EH (cell line): ENCODE measurements at places on chromosomes 3 and 15.
A peak's percentile ranks its signal among the peaks of the same experiment; 100 is the strongest.

DNA sequence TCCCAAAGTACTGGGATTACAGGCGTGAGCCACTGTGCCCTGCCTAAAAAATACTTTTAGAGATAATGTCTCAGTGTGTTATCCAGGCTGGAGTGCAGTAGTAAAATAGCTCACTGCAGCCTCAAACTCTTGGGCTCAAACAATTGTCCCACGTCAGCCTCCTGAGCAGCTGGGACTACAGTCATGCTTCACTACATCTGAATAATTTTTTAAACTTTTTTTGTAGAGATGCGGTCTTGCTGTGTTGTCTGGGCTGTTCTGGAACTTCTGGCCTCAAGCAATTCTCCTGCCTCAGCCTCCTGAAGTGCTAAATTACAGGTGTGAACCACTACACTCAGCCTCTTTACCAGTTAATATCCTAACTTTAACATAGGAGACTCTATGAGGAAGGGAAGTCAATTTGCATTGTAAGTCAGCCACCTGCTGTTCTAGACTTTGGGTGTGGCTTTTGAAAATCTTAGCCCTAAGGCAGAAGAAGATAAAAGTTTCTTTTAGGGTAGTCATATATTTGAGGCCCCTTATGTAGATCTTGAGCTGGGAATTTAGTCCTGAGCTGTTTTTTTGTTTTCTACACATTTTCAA is 78.2 kb upstream of the RASGRP1 start:
- DNase-seq = no peak

DNA sequence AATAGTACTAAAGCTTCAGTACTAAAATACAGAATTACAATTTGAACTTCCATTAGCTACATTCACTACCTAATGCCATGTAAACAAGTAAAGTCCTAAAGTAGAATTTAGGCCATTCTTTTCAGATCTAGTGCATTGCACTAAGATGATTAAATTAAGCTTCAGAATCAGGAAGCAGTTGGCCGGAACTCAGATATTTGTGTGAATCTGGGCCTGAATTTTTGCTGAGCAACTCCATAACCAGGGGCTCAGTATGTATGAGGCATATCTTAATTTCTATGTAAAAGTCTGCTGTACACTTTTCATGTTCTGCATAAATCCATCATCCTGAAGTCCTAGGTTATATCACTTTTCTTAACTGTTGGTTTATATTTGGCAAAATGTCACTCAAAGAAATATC is 246.4 kb downstream of the RBMS3 start:
- DNase-seq = no peak

DNA sequence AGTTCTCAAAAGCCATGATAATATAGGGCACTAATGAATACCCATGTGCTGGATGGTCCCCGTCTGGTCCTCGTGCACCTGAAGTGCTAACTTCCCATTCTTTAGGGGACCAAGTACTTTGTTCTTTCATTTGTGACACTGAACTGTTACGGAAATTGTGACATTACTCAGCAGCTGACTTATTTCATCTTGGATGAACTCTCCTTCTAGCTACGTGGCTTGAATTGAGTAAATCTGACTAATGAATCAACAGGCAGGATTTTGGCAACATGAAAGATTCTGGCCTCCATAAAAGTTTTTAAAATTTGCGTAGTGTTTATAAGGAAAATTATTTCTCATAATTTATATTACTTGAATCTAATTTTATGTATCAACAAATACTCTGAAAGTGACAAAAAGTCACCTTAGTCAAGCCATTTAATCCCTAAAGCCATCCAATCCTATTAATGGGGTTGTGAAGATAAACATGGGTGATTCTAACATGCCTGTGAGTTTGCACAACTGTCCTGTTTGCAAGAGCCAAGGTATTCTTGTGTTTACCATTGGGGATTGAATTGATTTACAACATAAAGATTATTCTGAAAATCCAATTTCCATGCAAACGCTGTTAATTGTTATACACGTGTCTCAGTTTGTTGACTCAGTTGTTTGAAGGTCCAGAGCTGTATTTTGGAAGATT is 119.9 kb downstream of the AGBL1 start:
- no peak for DNase-seq

DNA sequence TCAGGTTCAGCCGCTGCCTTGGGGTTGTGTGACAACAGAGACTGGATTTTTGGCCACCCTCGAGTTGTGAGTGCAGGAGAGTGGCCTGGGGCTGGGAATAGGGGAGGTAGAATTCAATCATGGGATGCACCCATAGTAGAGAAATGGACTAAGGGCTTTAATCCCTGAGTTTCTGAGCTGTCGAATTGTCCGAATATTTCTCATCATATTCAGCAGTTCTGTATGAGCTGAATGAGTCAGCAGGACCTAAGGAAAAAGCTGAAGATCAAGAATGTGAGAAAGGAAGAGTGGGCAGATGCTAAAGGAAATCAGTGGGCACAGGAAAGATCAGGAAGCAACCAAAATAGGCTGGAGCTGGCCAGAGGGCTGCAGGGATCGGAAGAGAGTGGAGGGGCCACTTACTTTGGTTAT is 44.4 kb upstream of the SACM1L start:
- DNase-seq = peak; percentile 96

DNA sequence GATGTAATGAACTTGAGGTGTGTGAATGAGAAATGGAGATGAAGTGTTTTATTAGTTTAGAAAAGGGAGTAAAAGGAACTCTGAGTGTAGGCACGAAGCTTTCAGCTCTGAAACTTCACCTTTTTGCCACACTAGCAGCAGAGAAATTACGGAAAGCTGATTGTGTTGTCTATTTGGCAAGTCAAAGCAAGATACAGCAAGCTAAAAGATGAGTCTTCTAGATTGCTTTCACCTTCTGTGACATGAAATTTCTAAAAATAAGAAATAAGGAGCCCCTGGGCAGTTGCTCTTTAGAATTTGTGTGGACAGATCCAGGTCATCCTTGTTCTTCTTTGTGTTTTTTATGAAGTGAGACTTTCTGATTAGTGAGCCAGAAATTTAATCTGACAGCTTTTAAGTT is 143.4 kb downstream of the FNDC3B start:
- no peak for DNase-seq

DNA sequence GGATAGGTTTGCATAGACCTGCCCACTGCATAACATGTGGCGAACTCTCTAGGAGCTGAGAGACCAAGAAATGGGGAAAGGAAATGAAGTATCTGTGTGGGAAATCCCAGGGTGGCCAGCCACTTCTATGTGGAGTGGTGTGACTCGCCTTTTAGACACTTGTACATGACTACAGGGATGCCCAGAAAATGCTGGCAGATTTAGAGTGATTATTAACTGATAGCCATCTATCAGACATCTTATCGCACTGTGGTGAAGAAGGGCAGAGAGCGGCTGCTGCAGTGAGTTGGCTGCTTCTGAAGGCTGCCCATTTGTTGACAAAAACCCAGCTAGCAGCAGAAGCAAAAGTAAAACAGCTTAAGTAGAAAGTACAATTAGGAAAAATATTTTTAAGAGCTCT is 18.1 kb upstream of the STAC start:
- DNase-seq = peak; percentile 62

DNA sequence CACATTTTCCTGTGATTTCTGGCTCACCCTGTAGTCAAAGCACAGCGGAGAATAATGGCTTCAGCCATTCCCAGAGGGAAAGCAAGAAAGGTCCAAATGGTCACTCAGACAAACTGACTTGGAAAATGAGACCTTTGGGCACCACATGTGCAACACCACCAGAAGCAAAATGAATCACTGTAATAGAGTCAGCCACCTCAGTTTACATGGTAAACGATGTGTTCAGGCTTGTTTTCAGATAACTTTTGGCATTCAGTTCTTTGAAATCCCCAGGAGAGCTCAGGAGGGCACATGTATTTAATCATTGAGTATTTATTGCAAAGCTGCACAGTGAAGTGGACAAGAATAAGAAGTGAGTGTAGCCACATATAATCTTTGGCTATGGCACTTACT is 38.4 kb upstream of the ALCAM start:
- DNase-seq = no peak

DNA sequence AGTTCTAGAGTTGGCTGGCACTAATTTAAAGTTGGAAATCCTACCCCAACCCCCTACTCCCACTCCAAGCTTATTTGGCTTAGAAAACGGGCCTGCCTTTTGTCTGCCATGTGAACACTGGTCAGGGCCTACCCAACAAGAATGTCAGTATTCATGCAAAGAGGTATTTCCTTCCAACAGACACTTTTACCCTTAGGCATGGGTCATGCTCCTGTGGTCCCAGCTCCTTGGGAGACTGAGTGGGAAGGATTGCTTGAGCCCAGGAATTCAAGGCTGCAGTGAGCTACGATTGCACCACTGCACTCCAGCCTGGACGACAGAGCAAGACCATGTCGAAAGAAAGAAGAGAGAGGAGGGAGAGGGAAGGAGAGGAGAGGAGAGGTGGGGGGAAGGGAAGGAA is 137.5 kb upstream of the LRTM1 start:
- DNase-seq = peak; percentile 48

GRCh38 chr3:12155828-12156227 is 2.9 kb downstream of the TIMP4 start:
- peak; percentile 82 for DNase-seq

GRCh38 chr15:74200871-74201419 is 1.6 kb downstream of the STRA6 start:
- DNase-seq = peak; percentile 38
